ENCODE measurements at places on chromosomes 1 and 21.

- no peak for DNase-seq
Observed at GRCh38 chr1:116825720-116826438, 71.6 kb downstream of the CD2 start.

DNA sequence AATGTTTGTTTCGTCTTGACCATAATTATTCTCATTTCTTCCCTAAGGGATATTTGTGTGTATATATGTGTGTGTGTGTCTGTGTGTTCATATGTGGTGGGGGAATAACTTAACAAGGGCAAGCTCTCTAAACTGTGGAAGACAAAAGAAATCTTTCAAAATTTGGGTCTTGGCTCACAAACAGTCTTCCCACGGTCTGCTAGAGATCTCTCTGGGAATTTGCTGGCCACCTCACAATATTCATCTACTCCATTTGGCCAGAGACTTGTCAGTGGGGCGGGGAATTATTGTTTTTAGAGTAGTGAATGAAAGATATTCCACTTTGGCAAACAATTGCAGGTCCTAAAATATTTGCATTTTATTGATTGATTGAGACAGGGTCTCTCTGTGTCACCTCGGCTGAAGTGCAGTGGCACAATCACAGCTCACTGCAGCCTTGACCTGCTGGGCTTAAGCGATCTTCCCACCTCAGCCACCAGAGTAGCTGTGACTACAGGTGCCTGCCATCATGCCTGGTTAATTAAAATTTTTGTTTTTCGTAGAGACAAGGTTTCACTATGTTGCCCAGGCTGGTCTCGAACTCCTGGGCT lies 8.0 kb upstream of the EIF2B3 start:
- DNase-seq = no peak

GRCh38 chr1:15962176-15962575 lies 13.7 kb downstream of the ZBTB17 start:
- no peak for DNase-seq

GRCh38 chr1:70017770-70018169 lies 187.6 kb downstream of the LRRC40 start:
- DNase-seq = no peak

GRCh38 chr1:39397487-39397886 lies 93.9 kb upstream of the BMP8A start:
- DNase-seq = no peak

GRCh38 chr1:204483791-204484190 lies 10.8 kb downstream of the PIK3C2B start:
- no peak for DNase-seq

GRCh38 chr21:33897739-33898138 lies 17.9 kb downstream of the ATP5PO start:
- DNase-seq = no peak

- DNase-seq = peak; percentile 83
Observed at GRCh38 chr21:42002421-42002958, 7.7 kb downstream of the ZBTB21 start.

DNA sequence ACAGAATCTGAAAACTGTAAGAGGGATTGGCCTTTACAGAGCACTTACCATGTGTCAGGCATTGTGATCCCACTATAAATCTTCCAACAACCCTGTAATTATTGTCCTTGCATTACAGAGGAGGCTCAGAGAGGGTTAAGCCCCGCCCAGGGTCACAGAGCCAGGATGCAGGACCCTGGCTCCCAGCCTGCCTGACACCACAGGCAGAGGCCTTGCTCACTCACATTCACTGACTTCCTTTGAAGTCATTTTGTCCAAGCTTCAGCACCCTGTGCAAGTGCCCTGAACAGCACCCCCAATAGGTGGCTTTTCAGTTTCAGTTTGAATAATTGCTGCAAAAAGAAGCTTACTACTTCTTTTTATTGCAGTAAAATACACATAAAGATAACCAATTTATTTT lies 256.8 kb upstream of the NFIA start:
- DNase-seq = no peak

- no peak for DNase-seq
Observed at GRCh38 chr1:175673371-175674150, 69.8 kb downstream of the TNR start.

DNA sequence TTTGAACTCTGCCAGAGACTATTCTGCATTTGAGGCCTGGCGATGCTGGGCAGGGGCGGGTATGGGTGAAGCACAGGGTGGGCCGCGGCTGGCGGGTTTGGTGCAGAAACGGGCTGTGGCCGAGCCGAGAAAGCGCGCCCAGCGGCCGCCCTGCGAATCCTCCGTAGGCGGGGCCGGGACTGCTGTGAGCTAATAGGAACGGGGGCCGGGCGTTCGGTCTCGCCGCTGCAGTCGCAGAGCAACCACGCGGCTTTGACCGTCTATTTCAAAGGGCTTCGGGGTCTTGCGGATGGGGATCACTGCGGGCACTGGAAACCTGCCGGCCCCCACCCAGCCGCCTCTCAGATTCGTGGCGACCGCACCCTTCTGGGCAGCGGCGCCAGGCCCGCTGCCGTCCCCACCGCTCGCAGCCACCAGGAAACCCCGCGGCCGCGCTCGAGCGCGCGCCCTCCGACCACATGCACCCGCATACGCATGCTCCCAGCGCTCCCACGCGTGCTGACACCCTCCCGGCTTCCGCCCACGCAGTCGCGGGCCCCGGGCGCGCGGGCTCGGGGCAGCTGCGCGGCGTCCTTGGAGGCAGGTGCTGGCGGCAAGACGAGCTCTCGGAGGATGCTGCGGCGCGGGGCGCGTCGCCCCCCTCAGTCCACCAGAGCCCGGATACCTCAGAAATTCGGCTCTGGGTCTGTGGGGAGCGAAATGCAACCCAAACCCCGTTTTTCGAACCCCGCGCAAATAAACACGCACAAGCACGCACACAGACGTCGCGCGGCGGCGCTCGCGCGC lies 32.6 kb downstream of the DNTTIP2 start:
- DNase-seq = peak; percentile 78

- DNase-seq = no peak
Observed at GRCh38 chr1:67700220-67700619, 15.2 kb downstream of the GADD45A start.

GRCh38 chr1:22275626-22276395 lies 132.9 kb upstream of the WNT4 start:
- peak; percentile 86 for DNase-seq

GRCh38 chr1:9629445-9630201 lies 21.9 kb upstream of the PIK3CD start:
- DNase-seq = no peak

DNA sequence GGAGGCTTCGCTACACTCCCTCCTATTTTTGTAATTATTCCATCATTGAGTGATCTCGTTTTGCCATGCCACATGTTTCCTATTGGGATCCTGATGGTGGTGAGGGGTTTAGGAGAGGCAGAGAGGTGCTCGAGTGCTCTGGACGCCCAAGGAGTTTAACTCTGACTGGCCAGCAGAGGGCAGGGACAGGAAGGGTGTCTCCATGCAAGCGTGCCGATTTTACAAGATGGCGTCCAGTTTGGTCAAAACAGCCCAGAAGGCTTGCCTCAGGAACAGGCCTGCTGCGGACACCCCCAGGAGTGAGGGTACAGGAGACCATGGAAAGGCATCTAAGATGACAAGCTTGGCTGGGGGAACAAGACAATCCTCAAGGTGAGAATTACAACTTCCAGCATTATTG lies 33.8 kb upstream of the KCNE2 start:
- no peak for DNase-seq

DNA sequence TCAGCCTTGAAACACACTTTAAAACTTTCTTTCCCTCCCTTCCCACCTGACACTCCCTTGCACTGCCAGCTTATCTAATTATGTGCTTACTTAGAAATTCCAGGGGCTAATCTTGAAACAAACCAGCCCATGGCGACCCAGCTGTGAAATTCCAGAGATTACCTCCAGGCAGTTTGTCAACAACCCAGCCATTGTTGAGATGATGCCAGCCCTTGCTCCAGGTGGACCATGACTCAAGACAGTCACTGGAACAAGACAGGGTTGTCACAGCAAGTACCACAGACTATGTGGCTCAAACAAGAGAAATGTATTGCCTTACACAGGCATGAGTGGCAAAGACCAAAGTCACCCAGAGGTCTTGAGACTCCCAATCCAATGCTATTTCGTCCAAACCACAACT lies 7.9 kb downstream of the FYB2 start:
- no peak for DNase-seq

- no peak for DNase-seq
Observed at GRCh38 chr1:111204201-111204982, 3.9 kb upstream of the DENND2D start.

GRCh38 chr1:6866825-6867224 lies 81.6 kb downstream of the CAMTA1 start:
- DNase-seq = no peak

- no peak for DNase-seq
Observed at GRCh38 chr1:34925730-34926129, 3.7 kb downstream of the DLGAP3 start.

DNA sequence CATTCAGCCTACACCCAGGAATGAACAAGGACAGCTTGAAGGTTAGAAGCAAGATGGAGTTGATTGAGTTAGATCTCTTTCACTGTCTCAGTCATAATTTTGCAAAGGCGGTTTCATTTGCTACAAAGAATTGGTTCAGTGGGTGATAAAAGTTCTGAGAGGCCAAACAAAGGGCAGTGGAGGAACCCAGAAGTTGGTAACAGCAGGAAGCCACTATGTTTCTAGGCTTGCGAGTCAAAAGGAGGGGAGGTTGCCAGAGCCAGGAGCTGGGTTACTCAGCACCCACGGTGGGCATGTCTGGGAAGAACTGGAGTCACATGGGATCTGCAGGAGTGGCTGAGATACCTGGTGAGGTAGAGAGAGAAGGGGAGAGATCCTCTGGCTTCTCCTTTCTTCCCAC lies 64.2 kb upstream of the MRPS6 start:
- DNase-seq = no peak

- DNase-seq = peak; percentile 67
Observed at GRCh38 chr1:110292031-110292741, 47.0 kb upstream of the RBM15 start.

DNA sequence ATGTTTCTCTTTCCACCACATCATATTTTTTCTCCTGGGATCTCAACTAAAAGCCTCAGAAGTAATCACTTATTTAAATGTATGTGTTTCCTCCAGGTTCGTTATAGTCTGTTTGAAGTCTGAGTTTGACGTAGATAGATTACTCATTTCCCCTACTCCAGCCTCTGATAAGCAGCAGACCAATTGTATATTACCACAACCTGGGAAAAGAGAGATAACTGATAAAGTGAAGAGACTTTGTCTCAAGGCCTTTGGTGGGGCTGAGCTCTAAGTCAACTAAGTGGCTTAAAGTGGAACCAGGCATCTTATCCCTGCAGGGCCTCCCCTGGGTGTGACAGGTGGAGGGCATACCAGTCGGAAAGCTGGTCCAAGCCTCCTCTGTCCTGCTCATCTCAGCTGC lies 34.9 kb upstream of the CACNA1E start:
- DNase-seq = no peak

GRCh38 chr1:43850591-43851233 lies 82.9 kb upstream of the ARTN start:
- DNase-seq = no peak

DNA sequence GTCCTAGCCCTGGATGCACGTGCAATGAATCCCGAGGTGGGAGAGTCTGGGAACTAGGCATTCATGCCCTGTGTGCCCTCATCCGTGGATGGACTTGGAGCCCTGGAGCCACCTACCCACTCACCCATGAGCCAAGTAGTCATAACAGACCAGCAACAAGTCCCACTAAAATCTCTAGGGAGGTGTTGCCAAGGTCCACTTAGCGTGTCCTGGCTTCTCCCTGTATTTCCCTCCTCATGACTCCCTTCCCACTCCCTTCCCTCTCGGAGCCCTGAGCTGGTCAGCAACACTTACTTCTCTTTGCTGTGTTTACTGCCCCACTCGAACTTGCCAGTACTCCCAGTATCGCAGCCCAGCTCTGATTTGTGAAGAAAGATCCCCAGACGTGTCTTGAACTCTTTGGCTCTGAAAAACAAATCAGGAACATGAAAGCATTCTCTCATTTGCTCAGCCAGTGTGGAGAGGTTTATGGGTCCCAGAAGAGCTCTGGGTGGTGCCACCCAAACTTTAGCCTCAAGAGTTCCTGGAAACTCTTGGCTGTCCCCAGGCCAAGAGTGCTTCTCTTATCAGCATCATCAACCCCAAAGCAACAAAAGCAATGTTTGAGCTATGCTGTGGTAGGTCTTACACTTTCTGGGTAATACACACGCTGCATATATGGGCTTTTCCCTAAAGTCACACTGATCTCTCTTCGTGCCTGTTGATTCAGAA lies 1.1 kb downstream of the RGS16 start:
- peak; percentile 4 for DNase-seq

DNA sequence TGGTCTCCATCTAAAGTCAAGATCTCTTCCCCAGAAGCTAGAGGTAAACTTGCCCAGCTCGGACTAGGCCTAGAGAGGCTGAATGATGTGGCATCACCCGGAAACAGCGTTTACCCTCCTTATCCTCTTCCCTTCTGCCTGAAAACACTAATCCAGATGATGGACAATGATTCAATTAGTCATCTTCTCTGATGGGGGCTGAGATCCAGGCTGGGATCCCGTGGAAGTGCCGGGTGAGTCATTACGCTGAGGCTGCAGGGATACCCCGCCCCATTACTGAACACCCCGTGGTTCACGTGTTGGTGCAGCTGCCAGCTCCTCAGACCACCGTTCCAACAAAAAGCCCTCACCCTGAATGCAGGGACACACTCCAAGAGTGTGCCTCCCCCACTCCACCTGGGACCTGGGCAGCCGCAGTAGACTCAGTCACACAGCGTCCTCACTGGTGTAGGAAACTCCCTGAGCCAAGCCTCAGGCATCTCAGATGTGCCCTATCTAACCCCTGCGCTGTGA lies 2.0 kb downstream of the S100A6 start:
- peak; percentile 88 for DNase-seq

DNA sequence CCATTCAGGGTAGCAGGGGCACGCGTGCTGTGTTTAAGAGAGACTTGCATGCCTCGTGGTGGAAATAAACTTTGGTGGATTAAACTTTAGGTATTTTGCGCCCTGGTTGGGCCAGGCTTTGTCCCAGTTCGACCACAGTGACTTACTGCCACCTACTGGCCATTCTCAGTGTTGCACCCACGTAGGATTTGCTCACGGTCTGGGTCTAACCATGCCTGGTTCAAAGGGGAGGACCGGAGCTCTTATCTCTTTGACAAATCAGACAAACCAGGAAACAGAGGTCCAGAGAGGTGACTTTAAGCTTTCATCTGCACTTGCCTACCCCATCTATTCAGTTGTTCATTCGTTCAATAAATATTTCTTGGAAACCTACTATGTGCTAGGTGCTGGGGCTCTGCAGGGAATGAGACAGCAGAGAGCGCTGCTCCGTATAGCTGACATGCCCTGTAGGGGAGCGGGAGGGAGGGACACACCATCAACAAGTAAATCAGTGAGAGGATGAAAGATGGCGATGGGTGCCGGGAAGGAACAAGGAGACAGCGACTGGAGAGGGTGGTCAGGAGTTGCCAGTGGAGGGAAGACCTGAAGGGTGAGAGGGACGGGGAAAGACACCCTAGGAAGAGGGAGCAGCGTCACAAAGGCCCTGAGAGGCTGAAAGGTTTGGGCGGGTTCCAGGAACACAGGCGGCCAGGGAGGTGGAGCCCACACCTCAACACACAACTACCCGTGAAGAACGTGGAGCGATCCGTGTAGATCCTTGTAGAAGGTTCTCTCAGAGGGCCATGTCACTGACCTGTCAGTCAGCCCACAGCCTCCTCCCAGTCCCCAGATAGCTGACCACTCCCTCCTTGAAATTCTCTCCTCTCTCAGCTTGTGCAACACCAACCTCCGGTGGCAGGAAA lies 27.2 kb upstream of the TINAGL1 start:
- peak; percentile 91 for DNase-seq

GRCh38 chr21:39381009-39381408 lies 32.1 kb upstream of the HMGN1 start:
- DNase-seq = no peak
